ENCODE measurements at places on chromosomes 7 and 10. TPM values are rescaled to one million over a fixed set of nuclear protein-coding genes. Genes with fewer than 3 reads are reported as not detected.
A peak's percentile ranks its signal among the peaks of the same experiment; 100 is the strongest.

DNA sequence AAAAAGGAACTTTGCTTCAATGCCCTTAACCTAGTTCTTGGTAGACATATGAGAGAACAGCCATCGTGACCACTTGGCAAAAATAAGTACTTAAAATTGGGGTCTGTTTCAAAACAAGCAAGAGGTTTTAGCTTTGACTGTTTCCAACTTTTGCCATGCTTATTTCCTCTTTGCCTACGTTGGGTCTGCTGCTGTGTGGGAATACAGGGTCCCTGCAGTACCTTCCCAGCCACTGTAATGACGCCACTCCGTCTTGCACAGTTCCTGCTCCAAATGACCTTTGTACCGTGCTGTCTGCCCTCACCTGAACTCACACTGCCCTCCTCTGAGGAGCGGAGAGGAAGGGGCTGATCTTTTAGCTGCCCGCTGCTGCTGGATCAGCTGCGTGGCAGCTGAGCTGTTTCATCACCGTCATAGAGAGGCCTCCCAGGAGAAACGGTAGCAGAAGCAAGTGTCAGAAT, 133.1 kb downstream of the MAPK8 start:
- no peaks in the 10 kb centered on the region for H3K27me3 ChIP-seq
- no peaks in the 10 kb centered on the region for H3K4me1 ChIP-seq
- H3K27ac ChIP-seq, result no peak overlapping the region
- no peaks in the 10 kb centered on the region for H3K36me3 ChIP-seq
- no peak overlapping the region for H3K4me3 ChIP-seq
- DNase-seq, result no peak

GRCh38 chr7:158809596-158809995, 19.7 kb downstream of the ESYT2 start:
- peaks cover 49% of the 10 kb centered on the region for H3K4me1 ChIP-seq
- no peak for DNase-seq
- H3K27ac ChIP-seq, result peak overlapping the region; percentile 8
- H3K4me3 ChIP-seq, result no peak overlapping the region

- no peak for DNase-seq
- H3K36me3 ChIP-seq, result no peaks in the 10 kb centered on the region
- no peaks in the 10 kb centered on the region for H3K4me1 ChIP-seq
- no peak overlapping the region for H3K27ac ChIP-seq
- no peaks in the 10 kb centered on the region for H3K27me3 ChIP-seq
These were observed 60.2 kb downstream of the CLRN3 start for GRCh38 chr10:127832501-127832900.

DNA sequence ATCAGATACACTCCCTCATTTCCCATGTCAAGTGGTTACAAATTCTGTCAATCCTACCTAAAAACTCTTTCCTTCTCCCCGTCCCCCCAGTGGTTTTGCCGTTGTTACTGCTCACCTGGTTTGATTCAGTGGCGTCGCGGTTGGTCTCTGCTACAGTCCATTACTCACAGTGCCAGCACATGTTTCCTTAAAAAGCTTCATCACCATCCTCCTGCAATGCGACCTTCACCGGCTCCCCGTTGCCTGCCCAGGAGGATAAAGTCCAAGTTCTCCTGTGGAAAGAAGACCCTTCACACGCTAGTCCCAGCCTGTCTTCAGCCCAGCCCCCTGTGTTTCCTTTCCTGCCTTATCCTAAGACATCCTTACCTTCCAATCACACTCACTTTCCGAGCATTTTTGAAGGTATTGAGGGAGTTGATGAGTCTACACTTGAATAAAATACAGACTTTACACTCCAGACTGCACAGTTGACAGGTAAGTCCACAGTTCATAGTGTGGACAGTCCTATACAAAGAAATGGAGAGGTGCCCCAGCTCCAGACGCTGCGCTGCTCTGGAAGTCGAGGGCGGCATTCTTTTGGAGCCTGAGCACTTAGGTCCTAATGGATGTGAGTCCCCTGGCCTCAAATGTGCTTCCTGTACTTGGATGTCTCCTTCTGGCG, 3.4 kb upstream of the LARP4B start:
- H3K27me3 ChIP-seq, result no peaks in the 10 kb centered on the region
- no peaks in the 10 kb centered on the region for H3K36me3 ChIP-seq

GRCh38 chr10:930625-931325, 730 bp downstream of the LARP4B start:
- peak overlapping the region; percentile 42 for H3K4me3 ChIP-seq
- H3K27ac ChIP-seq, result peak overlapping the region; percentile 86
- peak; percentile 28 for DNase-seq
- no peaks in the 10 kb centered on the region for H3K27me3 ChIP-seq

GRCh38 chr10:89263091-89263490, 11.5 kb upstream of the LIPA start:
- H3K27me3 ChIP-seq, result no peaks in the 10 kb centered on the region
- no peaks in the 10 kb centered on the region for H3K36me3 ChIP-seq
- H3K4me3 ChIP-seq, result no peak overlapping the region

DNA sequence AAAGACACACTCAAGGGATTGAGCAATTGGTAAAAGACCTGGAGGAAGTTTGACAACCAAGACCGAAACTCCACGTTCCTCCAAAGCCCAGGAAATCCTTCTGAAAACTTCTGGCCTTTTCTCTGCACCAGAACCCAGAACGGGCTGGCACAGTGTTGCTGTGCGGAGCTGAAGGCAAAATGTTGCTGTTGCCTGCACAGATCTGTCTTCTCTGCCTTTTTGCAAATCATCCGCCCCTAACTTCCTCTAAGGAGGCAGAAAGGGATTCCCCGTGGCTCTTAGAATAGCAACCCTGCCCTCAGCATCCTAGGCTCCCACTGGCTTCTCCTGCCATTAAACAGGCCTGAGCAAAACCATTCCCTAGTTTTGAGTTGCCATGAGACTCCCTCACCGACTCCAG, 44.9 kb downstream of the FIGNL1 start:
- H3K27ac ChIP-seq, result peak overlapping the region; percentile 28
- H3K4me3 ChIP-seq, result no peak overlapping the region
- H3K36me3 ChIP-seq, result peaks cover 12% of the 10 kb centered on the region
- H3K4me1 ChIP-seq, result peaks cover 5% of the 10 kb centered on the region

Gene ITIH5
- total RNA-seq, result not detected

Gene C10orf67
- not detected for total RNA-seq

Gene TAS2R3
- total RNA-seq, result 1.9 TPM
